A549 treated with RU486 at 1 μM for 4 hours (cell line): ENCODE measurements at places on chromosomes 2 and 18. TPM values are rescaled to one million over a fixed set of nuclear protein-coding genes. Genes with fewer than 3 reads are reported as not detected.

WBP1 gene
- total RNA-seq, result 44.9 to 90.5 TPM (median 83.9 TPM) in 5 replicates

KCNJ3 gene
- total RNA-seq, result not detected in 5 replicates

DSG4 gene
- not detected in 5 replicates for total RNA-seq

ZNF512 gene
- 13.5 to 19.0 TPM (median 17.1 TPM) in 5 replicates for total RNA-seq

PRKAG3 gene
- total RNA-seq, result not detected in 5 replicates

GAD1 gene
- total RNA-seq, result 0.39 to 0.63 TPM (median 0.42 TPM) in 5 replicates

LINC00305 gene
- not detected in 5 replicates for total RNA-seq

SLC4A1AP gene
- 28.0 to 37.1 TPM (median 31.5 TPM) in 5 replicates for total RNA-seq

SPDYA gene
- total RNA-seq, result 0.14 to 0.25 TPM in 2 of 5 replicates, not detected in the others

FZD7 gene
- 4.9 to 7.8 TPM (median 7.3 TPM) in 5 replicates for total RNA-seq
